ENCODE measurements at places on chromosomes 6 and 20.

GRCh38 chr20:37457921-37458320 lies 63.1 kb upstream of the NNAT start:
- no peak for DNase-seq

GRCh38 chr20:33408716-33409654 lies 7.7 kb upstream of the CDK5RAP1 start:
- DNase-seq: no peak

DNA sequence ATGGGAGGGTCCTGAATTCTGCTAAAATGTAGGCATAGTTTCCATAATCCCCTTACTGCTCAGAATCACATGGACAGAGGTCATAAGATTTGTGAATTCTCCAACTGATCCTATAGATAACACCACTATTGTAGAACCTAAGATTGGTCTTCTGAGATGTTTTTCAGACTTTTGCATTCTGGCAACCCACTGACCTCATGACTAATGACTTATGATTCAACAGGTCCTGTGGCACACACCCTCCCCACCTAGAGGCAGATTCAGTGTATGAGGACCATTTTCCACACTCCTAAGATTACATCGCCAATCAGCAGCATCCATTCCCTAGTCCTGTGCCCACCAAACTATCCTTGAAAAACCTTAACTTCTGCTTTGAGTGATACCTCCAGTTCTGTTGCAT lies 207.2 kb downstream of the BTBD9 start:
- DNase-seq: peak; percentile 32

DNA sequence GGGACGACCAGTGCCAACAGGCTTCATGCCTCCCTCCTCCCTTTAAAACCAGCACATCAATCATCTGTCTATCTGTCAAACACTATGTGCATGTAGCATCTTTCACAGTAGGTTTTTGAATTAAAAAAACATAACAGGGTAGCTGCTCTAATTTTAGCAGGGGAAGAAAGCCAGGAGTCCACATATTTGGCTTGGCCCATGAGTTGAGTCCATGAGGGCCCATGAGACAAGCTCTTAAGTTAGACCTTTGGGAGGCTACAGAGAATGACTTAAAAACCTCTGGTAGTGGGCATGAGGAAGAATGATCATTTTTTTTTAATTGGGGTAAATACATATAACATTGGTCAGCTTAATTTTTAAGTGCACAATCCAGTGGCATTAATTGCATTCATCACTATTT lies 194.9 kb downstream of the UTRN start:
- DNase-seq: no peak

DNA sequence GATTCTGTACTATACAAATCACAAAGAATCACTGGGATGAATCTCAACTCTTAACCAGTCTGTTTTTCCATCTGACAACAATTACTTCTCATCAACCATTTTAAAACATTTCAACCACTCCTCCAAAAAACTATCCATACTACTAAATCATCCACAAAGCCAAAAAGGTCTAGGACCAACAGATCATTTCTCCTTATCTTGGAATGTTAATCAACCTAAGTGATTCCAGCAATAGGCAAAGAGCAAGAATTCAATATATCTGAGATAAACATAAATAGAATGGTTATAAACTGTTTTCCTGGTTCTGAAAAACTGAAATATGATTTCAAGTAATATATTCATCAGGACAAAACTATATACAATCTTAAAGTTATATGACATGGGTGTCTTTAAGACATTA lies 28.6 kb downstream of the RANBP9 start:
- DNase-seq: no peak

GRCh38 chr6:111794727-111795452 lies 78.4 kb downstream of the FYN start:
- no peak for DNase-seq

GRCh38 chr6:43723737-43724295 lies 36.2 kb upstream of the MRPS18A start:
- peak; percentile 74 for DNase-seq

DNA sequence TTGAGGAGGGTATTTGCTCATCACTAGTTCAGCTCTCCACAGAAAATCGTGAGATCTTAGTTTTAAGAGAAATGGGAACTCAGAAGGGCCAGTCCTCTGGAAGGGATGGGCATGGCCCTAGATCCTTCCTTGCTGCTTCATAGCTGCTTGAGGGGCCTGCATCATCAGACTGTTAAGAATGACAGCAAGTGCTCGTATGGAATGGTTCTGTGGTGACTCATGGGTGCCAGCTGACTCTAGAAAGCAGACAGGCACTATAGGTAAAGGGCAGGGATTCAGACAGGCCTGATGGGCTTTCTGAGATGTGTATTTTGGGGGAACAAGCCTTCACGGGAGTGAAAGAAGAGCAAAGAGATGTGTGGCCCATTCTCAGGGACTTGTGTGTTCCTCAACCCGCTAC lies 90.8 kb downstream of the MYLK4 start:
- DNase-seq: peak; percentile 6

GRCh38 chr20:50009521-50010454 lies 27.0 kb downstream of the SNAI1 start:
- no peak for DNase-seq

DNA sequence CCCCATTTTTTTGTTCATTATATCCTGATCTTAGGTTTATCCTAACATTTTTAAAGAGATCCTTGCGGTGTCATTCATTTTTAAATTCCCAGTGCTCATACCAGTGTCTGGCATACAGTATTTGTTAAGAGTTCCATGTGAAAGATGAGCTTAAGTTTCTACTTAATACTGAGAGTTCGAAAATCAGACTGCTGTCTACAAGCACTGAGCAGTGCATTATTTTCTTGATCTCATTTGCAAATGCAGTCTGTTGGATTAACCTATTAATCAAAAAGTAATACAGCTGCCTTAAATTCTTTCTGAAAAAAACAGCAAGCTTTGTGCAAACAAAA lies 663 bp downstream of the COQ3 start:
- DNase-seq: no peak

GRCh38 chr6:49479308-49479970 lies 16.3 kb downstream of the CENPQ start:
- DNase-seq: no peak

DNA sequence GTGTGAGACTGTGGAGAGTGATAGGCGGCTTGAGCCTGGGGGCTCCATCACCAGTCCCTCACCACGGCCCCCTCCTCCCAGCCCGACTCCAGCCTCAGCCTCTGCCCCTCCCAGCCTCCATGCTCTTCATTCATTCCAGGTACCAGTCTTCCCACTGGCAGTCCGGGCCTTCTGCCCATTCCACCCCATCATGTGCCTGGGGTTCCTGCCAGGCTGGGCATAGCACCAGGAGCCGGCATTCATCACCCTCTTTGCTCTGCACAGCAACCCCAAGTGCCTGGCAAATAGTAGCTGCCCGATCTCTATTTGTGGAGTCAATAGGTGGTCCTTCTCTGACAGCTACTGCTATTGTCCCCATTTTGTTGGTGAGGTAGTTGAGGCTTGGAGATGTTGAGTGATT lies 39.6 kb upstream of the GTSF1L start:
- DNase-seq: no peak

DNA sequence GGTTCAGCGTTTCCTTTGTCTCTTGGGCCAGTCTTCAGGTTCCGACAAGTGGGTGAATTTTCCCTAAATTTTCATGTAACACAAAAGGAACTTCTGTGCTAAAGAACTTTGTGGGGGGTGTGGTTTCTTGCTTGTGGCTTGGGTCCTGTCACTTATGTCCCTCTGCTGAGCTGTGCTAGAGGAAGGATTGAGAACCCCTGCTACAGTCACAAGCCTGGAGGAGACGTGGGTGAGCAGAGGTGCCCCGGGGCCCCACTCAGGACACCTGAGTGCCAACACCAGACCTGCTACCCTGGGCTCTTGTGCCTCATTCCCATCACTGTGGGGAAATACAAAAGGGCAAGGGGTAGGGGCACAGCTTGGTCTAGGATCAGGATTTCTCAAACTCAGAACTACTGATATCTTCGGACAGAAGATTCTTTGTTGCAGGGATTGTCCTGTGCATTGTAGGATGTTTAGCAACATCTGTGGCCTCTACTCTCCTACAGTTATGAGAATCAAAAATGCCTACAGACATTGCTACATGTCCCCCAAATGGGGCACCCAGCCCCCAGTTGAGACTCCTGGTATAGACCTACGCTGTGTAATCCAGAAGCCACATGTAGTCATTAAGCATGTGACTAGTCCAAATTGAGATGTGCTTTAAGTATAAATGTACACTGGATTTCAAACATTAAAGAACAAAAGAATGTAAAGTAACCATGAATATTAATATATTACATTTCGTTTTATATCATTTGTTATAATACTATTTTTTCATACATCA lies 128.7 kb downstream of the LY86 start:
- DNase-seq: no peak

GRCh38 chr20:20405623-20406022 lies 37.7 kb downstream of the INSM1 start:
- no peak for DNase-seq

DNA sequence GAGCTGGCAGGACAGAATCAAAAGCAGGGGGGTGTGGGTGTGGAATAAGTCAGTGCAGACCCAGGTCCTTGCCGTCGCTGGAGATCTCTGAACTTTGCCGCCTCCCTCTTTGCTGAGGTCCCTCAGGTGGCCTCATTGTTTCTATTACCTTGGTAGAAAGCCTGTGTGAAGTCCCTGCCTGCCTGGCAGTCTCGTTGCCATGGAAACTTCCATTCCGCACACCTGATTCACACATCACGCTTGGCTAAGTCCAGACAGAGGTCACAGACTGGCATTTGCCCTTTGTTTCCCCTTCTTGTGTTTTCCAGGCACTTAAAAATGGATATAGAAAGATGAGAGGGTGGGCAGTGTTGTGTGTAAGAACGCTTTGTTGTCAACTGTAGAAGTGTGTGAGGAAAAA lies 260.6 kb downstream of the PRL start:
- DNase-seq: no peak

DNA sequence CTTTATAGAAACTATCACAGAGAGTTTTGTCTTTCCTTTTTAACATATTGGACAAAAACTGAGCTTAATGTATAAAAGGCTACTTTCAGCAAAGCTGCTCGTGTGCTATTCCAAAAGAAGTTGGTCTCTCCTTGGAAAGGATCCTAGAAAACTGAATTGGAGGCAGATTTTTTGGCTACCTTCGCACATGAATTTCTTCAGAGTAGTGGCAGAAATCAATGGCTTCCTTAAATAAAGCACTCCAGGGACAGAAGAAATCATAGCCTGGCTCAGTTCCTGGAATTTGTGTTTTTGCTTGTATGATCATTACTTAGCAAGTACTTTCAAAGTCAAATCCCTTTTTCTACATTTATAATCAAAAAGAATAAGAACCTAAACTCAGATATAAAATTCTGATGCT lies 780.3 kb downstream of the PHF3 start:
- DNase-seq: no peak

DNA sequence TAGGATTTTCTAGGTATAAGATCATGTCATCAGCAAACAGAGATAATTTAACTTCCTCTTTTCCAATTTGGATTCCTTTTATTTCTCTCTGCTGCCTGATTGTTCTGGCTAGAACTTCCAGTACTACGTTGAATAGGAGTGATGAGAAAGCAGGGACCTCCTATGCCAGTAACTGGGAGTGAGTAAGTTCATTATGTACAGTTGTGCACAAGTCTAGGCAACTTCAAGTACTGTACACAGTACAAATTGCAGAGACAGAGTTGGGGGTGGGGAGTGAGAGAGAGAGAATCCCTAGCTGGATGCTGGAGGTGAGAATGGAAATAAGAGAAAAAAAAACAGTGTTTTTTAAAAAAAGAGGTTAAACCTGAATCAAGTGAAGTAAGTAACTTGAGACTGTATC lies 210.2 kb downstream of the MMUT start:
- no peak for DNase-seq

Measured in foreskin fibroblast (primary cell).